BE2C (cell line): ENCODE measurements at places on chromosomes 1 and 21.

- no peak for DNase-seq
These were observed 19.3 kb upstream of the TBX19 start for GRCh38 chr1:168261390-168261789.

DNA sequence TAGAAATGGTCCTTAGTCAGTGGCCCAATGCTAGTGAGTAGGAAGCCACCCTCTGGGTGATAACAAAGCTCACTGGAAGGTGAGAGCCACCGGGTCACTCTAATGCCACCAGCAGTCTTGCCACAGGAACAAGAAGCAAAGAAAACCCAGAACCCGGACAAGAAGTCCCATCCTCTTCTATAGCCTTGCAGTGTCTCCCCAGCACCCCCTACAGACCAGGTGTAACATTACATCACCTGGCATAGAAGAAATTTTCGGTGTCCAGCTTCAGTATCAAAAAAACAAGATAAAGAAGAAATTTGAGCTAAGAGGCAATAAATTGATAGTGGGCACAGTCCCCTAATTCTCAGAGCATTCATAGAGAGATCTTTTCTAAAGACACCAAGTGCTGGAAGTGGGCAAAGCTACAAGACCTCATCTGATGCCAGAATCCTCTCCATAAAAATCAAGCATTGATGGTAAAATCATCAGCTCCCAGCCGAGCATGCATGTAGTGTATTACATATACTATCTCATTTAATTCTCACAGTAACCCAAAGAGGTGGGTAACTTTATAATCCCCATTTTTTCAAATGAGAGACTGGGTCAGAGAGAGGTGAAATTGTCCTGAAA is 491.0 kb downstream of the MATN1 start:
- no peak for DNase-seq

GRCh38 chr1:218703836-218704235 is 358.7 kb downstream of the TGFB2 start:
- DNase-seq, result no peak

DNA sequence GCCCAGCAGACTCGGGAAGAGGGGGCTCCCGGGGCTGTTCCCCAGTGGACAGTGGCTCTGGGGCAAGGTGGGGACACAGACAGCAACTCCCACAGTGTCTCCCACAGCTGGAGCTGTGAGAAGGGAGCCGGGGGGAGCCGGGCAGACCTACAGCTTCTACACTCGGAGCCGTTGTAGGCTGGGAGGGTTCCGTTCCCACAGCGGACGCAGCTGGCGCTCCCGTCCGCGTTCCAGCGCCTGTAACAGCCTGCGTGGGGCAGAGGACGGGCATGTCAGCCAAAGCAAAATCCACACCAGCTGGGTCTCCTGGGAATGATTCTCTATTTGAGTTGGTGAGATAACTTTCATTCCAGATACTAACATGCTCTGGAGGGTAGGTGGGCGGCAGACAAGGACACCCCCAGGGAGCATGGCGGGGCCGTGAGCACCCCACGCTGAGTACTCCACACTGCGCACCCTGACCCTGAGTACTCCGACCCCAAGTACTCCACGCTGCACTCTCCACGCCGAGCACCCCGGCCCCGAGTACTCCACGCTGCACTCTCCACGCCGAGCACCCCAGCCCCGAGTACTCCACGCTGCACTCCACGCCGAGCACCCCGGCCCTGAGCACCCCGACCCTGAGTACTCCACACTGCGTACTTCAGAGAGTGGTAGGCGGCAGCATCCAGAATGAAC is 13.4 kb upstream of the RNF223 start:
- no peak for DNase-seq

- no peak for DNase-seq
These were observed 52.5 kb upstream of the TINAGL1 start for GRCh38 chr1:31523769-31524168.

GRCh38 chr1:40362699-40363098 is 10.8 kb upstream of the SMAP2 start:
- DNase-seq, result no peak

GRCh38 chr1:199809311-199809710 is 218.2 kb upstream of the NR5A2 start:
- DNase-seq, result no peak

DNA sequence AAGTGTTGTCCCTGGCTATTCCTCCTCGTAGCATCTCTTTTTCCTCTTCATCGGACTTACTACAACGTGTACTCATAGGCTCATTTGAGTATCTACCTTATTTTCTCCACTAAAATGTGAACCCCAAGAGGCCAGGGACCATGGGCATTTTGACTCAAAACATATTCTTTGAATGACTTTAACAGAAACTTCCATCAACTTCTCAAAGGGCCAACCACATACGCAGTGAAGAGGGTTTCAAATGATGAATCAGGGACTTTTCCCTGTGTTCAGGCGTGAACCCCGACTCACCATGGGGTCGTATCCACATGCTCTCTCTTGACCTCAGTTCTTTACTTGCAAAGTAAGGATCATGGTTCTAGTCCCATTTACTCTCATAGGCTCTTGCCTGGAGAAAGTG is 20.2 kb upstream of the GPR137B start:
- DNase-seq, result no peak

- no peak for DNase-seq
These were observed 57.5 kb upstream of the CPLANE2 start for GRCh38 chr1:16294219-16295212.

- DNase-seq, result no peak
These were observed 924 bp downstream of the TMEM240 start for GRCh38 chr1:1539310-1540089.

DNA sequence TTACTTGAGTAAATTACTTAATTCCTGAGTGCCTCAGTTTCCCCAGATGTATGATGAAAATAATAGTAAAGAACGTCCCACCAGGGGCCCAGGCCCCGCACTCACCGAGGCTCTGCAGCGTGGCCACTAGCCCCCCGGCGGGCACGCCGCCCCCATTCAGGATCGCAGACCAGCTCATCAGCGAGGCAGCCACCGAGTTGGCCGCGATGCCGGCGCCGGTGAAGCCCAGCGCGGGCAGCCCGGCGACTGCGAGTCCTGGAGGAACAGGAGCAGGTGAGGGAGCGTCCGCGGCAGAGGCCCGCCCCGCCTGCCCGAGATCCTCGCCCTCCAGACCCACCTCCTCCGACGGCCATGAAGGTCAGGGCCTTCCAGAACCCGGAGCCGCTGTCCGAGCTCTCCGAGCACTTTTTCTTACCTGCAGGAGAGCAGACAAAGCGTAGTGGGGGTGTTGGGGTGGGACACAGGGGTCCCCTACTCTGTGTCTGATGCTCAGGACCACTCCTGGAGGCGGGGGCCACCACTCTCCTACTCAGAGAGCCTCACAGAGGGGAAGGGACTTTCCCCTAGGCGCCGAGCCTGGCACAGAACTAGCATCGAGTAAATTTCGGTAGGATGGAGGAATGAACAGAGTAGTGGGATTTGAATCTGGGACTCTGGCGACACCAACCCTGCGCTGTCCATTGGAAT is 3.7 kb downstream of the IFI6 start:
- no peak for DNase-seq

GRCh38 chr1:31788825-31789256 is 24.7 kb upstream of the ADGRB2 start:
- DNase-seq, result peak; percentile 35

GRCh38 chr1:117662667-117663066 is 56.8 kb downstream of the TENT5C start:
- no peak for DNase-seq

GRCh38 chr1:230278376-230278775 is 147.8 kb downstream of the PGBD5 start:
- DNase-seq, result no peak

DNA sequence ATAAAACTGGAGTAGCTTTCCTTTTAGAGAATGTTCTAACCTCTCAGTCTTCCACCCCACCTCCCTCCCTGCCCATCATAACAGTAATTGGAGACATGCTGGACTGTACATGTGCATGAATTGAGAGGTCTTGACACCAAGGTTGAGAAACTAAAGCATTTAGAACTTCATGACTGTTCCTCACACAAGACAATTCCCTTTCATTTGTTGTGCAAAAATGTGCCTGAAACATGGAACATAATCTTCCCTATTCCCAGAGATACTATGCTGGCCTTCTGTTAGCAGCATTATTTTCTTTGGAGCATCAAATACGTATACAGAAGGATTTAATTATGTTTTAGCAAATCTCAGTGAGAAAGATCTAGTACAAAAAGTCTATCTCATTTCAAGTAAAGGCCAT is 97.5 kb upstream of the KCNE2 start:
- no peak for DNase-seq

- no peak for DNase-seq
These were observed 75.5 kb downstream of the SERINC2 start for GRCh38 chr1:31488528-31488927.

DNA sequence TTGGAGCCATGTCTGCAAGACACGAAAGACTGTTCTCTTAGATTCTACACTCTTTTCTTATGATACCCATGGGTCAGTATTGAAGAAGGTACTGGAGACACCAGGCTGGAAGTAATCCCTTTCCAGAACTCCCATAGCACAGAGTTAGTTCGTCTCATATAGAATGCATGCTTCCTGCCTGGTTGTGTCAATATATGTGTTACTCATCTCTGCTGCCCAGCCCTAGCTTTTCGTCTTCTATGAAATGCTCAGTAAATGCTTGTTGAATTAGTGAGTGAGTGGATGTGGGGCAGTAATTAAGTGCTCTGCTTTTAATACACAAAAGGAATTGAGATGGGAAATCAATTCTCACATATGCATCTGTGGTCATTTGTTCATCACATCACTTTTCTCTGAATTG is 32.1 kb downstream of the ADCY10 start:
- DNase-seq, result no peak

GRCh38 chr21:44931137-44931500 is 8.7 kb upstream of the SLX9 start:
- DNase-seq, result no peak

DNA sequence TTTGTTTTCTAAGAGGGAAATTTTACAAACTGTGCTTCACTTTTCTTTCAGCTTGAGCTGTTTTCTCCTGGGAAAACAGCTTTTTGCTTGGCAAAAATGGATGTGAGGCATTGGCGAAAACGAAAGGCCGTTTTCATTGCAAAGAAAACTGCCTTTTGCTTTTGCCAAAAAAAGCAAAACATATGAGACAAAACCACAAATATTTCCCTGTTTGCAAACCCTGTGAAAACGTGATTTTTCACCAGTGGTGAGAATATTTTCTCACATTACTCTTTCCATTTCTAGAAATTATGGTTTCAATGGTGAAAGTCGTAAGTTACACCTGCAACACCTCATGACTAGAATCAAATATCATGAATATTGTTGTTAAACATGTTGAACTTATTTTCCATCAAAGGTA is 74.0 kb upstream of the ZBTB18 start:
- DNase-seq, result no peak

GRCh38 chr1:80075351-80075750 is 1068.8 kb upstream of the ADGRL4 start:
- DNase-seq, result no peak

- DNase-seq, result no peak
These were observed 8.6 kb downstream of the FNDC5 start for GRCh38 chr1:32861904-32862695.

DNA sequence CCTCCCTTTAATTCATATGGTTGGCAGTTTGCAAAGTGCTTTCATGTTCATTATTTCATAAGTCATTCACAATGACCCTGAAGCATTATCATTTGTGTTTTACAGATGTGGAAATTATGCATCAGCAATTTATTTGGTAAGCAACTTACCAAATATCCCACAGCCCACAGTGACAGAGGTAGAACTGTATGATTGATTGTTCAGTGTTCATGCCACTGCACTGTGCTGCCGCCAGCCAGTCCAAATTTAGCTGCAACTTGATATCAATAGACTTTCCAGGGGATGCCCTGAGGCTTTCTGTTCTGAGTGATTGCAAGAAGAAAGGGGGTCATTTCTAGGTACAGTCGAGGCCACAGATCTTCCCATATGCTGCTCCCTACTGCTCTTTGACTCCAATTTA is 380.3 kb downstream of the PLPP3 start:
- no peak for DNase-seq

DNA sequence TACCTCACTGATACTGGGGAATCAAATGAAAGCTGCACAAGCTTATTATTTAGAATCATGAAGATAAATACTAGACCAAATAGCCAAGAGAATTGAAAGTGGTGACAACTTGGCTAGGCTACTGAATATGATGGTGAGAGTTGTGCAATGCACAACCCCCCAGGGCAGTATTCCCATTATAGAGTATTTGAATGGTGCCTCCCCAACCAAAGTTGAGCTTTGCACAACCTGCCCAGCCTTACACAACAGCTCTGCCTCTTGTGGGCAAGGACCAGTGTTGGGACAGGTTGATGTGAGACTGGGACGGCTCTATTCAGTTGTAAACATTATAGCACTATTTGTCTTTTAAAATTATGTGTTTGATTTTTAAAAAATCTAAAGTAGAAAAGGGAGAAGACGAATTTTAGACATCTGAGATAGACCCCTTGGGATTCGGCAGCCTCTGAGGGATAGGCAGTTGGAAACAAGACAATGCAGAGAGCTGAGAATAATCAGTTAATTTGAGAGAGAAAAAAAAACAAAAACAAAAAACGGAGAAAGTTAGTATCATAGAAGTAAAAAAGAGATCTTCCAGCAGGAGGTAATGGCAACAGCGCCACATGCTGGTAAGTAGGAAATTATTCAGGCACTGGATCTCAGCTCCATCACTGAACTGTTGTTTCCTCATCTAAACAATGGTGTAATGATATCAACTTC is 91.0 kb upstream of the KCNA3 start:
- peak; percentile 43 for DNase-seq

- DNase-seq, result no peak
These were observed 2.0 kb downstream of the PLXNA2 start for GRCh38 chr1:208242146-208242545.

DNA sequence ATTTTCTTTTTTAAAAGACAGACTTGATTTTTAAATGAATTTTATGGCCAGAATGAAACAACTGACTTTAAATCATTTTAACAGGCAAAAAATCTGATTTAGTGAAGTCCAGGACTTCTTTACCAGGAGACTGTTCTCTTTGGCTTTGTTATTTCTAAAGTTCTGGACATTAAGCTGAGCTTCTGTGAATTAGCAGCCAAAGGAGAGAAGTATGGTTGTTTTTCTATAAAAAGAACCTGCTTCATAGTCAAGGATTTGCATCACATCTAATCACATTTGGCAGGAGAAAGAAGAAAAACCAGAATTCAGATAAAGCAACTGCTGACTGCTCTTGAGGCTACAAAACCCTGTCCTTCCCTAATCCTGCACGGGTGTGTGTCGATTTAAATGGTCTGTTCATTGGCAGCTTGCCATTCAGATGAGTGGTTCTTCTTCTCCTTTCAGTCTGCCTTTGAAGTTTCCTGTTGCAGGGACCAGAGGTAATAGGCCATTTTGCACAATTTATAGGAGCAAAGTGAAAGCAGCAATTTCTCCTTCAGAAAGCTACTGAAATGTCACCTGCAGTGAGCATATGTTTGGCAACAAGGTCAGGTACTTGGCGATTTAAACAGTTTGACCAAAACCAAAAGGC is 215.4 kb downstream of the OLFM3 start:
- DNase-seq, result peak; percentile 74

- DNase-seq, result no peak
These were observed 226.6 kb upstream of the KAZN start for GRCh38 chr1:14371771-14372497.
